ENCODE measurements at places on chromosomes 16 and 17.

DNA sequence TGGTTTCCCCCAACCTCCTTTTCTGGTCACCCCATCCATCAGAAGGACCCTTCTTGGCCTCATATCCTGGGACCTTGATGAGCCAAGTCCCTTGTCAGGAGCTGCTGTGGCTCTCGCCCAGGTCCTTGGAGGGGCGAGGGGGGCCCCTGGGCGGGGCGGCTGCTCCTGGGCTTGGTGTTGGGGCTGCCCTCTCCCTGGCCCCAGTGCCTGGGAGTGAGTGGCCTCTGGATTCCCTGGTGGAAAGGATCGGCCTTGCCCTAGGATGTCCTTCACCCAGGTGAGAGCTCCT is 6.2 kb upstream of the NOTUM start:
- no peak for DNase-seq

GRCh38 chr16:4677994-4678393 is 15.4 kb upstream of the NUDT16L1 start:
- no peak for DNase-seq

GRCh38 chr16:29141586-29142324 is 156.9 kb downstream of the LAT start:
- no peak for DNase-seq

DNA sequence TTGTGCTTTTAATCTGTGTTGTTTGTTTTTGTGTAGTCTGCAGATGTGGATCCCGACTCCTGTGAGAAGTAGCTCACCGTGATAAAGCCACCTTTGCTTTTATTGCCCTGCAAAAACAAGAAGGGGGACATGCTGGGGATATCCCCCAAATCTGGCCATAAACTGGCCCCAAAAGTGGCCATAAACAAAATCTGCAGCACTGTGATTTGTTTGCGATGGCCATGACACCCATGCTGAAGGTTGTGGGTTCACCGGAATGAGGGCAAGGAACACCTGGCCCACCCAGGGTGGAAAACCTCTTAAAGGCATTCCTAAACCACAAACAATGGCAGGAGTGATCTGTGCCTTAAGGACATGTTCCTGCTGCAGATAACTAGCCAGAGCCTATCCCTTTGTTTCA is 15.1 kb downstream of the AHSP start:
- no peak for DNase-seq

DNA sequence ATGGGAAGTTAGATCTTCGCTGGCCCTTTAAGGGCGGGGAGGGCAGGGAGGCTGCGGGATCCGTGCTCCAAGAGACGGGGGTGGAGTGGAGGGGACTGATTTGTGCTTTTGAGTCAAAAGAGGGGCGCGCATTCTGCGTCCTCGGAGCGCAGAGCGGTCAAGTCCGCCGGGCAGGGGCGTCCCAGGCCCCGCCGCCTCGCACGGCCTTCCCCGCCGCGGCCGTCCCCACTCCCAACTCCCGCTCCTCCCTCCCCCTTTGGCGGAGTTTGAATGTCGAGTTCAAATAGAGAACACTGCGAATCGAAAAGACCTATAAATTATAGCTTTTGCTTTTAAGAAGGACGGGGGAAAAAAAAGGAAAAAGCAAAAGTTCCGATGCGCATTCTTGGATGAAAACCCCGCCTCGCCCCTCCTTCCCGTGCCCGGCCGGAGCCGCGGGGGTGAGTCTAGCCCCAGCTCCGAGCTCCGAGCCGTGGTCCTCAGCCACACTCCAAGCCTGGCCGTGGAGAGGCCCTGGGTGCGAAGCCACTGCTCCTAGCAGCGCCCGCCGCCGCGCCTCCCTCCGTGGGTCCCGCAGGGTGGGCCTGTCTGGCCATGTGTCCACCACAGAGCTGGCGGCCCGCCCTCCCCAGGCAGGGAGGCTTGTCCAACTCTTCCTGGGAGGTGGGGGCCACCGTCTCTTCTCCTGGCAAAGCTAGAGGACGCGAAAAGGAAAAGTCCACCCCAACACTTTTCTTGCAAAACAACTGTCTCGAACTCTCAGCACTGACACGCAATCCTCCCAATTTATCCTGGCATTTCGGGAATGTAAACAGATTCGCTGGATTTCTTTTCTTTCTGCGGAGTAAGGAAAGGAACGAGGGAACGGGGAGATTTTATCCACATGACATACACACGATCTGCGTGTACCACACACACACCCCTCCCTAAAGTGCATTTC is 3.6 kb downstream of the CBX8 start:
- DNase-seq, result no peak

DNA sequence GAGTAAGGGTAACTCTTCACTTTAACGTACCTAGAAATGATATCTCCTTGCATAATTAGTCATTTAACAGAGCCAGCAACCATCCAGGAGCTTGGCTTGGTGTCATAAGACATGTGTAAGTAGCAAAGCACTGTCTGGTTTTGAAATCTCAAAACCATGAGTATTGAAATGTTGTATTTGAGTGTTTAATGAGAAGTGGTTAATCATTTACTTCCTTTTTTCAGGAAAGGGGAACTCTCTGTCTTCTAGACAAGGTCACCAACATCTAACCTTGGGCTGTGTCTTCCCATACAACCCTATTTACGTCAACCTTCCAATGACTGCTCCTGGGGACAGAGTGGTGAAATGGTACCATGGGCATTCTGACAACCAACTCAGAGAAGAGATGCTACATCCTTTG is 27.1 kb downstream of the PMP22 start:
- DNase-seq, result no peak

DNA sequence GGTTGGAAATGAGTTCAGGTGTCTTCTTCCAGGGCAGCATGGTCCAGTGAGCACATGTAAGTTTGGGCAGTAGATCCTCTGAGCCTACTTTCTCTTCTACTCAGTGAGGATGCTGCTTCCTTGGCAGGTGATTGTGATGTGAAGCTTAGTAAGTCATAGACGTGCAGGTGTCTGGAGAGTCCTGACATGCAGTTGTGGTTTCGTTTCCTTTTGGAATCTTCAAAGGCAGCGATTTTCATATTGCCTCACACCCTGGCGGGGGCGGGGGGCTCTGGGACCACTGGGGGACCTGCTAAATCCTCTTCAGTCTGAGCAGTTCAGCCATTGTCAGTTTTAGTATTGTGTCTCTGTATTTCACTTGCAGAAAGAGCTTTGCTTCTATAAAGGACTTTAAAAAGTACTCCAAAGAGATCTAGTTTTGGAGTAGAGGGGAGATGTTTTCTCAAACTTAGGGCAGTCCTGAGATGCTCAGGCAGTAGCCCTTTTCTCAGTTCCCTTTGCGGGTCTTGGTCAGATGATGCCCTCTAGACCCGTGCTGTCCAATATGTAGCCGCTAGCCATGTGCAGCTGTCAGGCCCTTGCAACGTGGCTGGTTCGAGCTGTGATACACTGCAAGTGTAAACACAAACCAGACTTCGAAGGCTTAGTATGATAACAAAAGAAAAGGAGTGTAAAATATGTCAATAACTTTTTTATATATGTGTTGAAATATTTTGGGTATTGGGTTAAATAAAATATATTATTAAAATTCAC is 4.0 kb upstream of the CDK5R1 start:
- no peak for DNase-seq

DNA sequence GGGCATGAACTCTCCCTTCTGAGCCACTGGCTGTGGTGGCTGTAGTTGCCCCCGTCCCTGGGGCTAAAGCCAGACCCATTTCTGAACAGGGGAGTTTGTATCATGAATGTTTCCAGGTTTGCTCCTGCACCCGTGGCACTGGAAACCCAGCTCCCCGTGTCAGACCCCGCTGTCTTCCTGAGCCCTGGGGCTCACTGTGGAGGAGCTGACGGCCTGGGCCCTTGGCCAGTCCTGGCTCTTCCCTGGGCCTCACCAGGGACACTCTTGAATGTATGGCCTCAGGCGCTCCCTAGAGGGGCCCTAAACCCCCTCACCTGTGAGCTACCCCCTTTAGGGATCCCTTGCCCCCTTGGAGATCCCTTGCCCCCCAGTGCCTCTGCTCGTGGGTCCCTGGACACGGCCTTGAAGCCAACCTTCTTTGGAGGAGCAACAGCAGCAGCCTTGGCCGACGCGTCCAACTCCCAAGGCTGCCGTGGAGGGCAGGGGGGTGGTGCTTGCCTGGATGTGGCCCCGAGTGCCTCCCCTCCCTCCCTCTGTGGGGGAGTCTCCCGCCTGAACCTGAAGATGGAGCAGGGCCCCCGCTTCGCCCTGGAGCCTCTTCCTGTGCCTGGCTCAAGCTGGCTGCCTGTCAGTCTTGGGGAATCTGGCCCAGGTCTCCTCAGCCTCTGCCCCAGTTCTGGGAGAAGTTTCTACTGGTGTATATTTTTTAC is 15.9 kb downstream of the CASKIN2 start:
- no peak for DNase-seq

DNA sequence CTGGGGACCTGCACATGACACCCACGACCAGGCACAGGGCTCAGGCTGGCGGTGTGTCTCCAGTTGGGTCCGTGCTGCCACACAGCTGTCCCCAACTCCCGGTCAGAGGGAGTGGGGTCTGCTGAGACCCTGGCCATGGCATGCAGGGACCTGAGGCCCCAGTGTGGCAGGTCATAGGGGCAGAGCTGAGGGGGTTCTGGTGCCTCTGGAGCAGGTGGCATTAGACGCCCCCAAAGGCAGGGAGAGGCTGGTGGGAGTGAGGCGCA is 4.2 kb downstream of the NUBP2 start:
- no peak for DNase-seq

GRCh38 chr17:63835167-63835720 is 7.2 kb downstream of the SMARCD2 start:
- no peak for DNase-seq

- DNase-seq, result no peak
These were observed 197.2 kb downstream of the CHD9NB start for GRCh38 chr16:52855463-52855862.

DNA sequence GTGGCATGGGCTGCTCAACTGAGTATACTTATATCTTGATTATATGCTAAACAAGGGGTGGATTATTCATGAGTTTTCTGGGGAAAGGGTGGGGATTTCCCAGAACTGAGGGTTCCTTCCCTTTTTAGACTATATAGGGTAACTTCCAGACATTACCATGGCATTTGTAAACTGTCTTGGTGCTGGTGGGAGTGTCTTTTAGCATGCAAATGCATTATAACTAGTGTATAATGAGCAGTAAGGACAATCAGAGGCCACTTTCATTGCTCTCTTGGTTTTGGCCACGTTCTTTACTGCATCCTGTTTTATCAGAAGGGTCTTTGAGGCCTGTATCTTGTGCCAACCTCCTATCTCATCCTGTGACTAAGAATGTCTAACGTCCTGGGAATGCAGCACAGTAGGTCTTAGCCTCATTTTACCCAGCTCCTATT is 12.0 kb downstream of the PRR11 start:
- no peak for DNase-seq

GRCh38 chr17:35117984-35118383 is 1.7 kb downstream of the RAD51D start:
- DNase-seq, result peak; percentile 35

- DNase-seq, result peak; percentile 50
These were observed 17.7 kb upstream of the CORO6 start for GRCh38 chr17:29640413-29640812.

DNA sequence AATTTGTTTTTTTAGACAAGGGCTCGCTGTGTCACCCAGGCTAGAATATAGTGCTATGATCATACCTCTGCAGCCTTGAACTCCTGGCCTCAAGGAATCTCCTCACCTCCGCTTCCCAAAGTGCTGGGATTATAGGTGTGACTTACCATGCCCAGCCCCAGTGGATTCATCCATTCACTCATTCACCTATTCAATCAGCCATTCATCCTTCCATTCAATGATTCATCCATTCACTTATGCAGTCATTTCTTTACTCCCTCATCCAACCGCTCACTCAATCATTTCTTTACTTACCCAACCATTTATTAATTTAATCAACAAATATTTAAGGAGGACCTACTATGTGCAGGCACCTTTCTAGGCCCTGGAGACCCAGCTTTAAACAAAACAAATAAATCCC is 25.7 kb downstream of the DEXI start:
- DNase-seq, result no peak

- DNase-seq, result no peak
These were observed 4.4 kb upstream of the HEATR3 start for GRCh38 chr16:50061326-50061725.

- no peak for DNase-seq
These were observed 12.4 kb upstream of the CCR7 start for GRCh38 chr17:40577611-40578065.

GRCh38 chr16:57741660-57742191 is 6.2 kb downstream of the KATNB1 start:
- DNase-seq, result no peak

- DNase-seq, result no peak
These were observed 56.1 kb upstream of the TBX2 start for GRCh38 chr17:61343576-61343975.

- no peak for DNase-seq
These were observed 1026.8 kb downstream of the CDH11 start for GRCh38 chr16:64094992-64095634.

- DNase-seq, result no peak
These were observed 358.9 kb downstream of the RBFOX1 start for GRCh38 chr16:7691533-7691932.

GRCh38 chr16:30383521-30383920 is 1.2 kb upstream of the SEPTIN1 start:
- no peak for DNase-seq

GRCh38 chr16:64478252-64478906 is 643.5 kb downstream of the CDH11 start:
- DNase-seq, result no peak

- peak; percentile 69 for DNase-seq
These were observed 152.0 kb downstream of the SDK2 start for GRCh38 chr17:73492125-73492820.

DNA sequence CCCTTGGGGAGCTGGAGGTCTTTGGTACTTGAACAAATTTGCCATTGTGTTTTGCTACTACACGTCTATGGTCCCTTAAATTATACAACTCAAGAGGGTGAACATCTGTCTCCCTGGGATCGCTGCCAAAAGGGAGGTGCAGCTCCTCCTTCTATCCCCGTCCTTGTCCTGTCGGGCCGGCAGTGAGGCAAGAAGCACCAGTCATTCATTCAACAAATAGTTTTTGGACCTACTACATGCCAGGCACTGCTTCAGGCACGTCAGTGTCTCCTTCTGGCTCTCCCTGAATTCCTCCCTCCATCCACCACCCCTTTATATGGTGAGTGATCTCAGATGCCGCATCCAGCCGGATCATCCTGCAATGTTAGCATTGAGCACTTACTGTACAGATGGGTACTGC is 2.2 kb upstream of the RPL38 start:
- DNase-seq, result peak; percentile 98

GRCh38 chr16:84845496-84846002 is 25.8 kb downstream of the CRISPLD2 start:
- DNase-seq, result no peak

DNA sequence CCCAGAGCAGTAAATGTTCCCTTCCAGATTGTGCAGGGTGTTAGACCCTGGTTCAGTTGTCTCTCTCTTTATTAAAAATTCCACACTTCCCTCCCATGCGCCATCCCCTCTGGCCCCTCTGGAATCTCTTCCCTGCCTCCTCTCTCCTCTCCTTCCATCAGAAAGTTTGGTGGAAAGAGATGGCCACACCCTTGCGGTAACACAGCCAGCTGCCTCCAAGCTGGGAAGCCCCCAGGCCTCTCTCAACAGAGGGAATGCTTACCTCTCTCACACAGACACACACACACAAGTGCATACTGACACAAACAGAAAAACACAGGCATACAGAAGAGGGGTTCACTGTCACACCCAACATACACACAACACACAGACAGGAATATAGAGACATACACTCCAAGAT is 220.5 kb downstream of the C16orf78 start:
- DNase-seq, result no peak

GRCh38 chr17:50599606-50600005 is 35.1 kb upstream of the ABCC3 start:
- no peak for DNase-seq

All from NCI-H2171 treated with DMSO at 0.1 percent for 48 hours (cell line).